ENCODE measurements at places on chromosomes 12 and 14.

DNA sequence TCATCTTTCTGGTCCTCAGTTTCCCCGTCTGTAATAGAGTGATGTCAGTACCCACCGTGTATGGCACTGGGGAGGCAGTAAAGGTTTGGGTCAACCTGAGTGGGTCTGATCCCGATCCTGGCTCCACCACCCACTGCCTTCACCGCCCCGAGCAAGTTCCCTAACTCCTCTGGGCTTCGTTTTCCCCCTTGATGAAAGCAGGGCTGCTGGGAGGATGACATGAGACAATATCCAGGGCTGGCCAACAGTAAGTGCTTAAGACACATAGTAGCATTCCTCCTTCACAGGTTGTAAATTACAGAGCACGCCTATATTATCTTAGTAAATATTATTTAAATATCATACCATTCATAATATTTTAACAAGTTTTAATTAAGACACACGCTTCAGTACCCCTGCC is 595 bp downstream of the PLEK2 start:
- no peak for DNase-seq

GRCh38 chr12:5492562-5492961 is 60.7 kb downstream of the NTF3 start:
- no peak for DNase-seq

GRCh38 chr12:12449533-12450025 is 92.7 kb downstream of the BORCS5 start:
- DNase-seq = no peak

DNA sequence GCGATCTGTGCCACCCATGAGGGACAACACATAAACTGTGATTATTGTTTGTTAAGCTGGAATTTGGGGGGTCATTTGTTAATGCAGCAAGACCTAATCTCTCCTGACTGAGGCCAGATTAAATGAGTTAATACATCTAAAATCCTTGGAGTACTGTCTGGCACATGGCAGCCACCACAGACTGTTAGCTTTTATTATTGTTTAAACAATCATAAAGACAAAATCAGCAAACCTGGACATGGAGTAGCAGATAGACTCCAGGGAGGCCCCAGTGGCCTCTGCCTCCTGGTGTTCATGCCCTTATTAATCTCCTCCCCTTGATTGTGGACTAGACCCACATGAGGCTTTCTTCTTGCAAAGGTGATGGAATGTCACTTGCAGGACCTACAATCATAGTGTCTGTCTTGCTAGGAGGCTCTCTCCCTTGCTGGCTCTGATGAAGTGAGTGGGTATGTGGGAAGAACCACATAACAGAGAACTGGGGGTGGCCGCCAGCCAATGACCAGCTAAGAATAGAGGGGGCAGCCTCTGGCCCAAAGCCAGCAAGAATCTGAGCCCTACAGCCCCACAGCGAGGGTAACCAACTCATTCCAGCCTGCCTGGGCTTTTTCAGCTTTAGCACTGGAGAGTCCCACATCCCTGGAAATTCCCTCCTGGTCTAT is 142.0 kb downstream of the SCARB1 start:
- DNase-seq = no peak

GRCh38 chr14:68172216-68172615 is 352.6 kb downstream of the RAD51B start:
- no peak for DNase-seq

GRCh38 chr12:124527861-124528561 is 39.4 kb downstream of the NCOR2 start:
- peak; percentile 53 for DNase-seq

DNA sequence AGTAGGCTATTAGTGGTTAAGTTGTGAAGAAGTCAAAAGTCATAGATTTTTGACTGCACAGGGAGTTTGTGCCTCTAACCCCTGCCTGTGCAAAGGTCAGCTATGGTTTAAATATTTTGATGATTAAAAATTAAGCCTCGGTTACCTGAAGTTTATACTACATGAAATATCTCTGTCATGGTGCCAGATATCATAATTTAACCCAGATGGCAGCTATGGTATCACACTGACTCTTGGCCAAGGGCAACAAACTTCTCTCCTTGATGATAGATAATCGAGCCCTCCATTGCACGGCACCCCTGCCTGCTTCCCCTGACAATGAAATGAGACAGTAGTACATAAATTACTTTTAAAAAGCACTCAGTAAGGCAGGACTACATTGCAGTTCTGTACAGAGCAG is 80.8 kb downstream of the SLC35F4 start:
- DNase-seq = no peak

GRCh38 chr12:5944053-5944452 is 1.0 kb downstream of the ANO2 start:
- no peak for DNase-seq

DNA sequence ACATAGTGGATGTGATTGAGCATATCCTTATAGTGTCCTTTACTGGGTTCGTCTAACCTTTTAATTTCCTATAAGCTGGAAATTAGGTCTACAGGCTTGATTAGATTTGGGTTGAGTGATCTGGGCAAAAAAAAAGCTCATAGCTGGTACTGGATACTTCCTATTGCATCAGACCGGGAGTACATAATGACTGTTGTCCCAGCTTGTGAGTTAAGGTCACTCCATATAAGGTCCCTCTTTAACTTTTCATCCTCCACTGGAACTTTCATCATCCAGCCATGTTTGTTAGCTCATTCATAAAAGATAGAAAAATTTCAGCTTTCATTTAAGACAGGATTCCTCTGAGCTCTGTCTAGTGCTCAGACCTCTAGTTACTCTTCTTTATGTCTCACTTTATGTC is 80.8 kb downstream of the C14orf132 start:
- no peak for DNase-seq

GRCh38 chr14:43161477-43161876 is 1345.6 kb downstream of the FSCB start:
- DNase-seq = no peak

GRCh38 chr12:89234324-89235114 is 117.8 kb downstream of the DUSP6 start:
- peak; percentile 52 for DNase-seq

GRCh38 chr14:99270458-99271220 is 1.4 kb downstream of the BCL11B start:
- no peak for DNase-seq

- no peak for DNase-seq
Measured at GRCh38 chr12:51869931-51870330, 18.0 kb upstream of the ANKRD33 start.

DNA sequence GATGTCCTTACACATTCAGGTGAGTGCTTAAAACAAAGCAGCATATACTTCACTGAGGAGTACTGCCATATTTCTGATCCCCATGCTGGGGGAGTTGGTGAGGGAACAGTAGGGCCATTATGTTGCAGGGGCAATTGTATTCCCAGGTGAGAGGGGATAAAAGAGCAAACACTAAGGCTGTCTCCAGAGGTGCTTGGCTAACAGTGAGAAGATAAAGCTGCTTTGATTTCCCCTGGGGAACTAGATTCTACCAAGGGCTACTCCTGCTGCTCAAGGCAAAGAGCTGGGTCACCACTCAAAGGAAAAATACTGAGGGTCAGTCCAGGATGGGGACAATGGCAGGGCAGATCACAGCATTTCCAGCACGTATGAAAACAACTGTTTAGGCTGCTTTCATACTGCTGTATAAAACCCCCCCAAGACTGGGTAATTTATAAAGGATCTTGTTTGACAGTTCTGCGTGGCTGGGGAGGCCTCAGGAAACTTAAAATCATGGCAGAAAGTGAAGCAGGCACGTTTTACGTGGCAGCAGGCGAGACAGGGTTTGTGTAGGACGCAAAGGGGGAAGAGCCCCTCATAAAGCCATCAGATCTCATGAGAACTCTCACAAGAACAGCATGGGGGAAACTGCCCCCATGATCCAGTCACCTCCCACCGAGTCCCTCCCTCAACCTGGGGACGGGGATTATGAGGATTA is 47.8 kb upstream of the OR5AU1 start:
- DNase-seq = no peak

- peak; percentile 45 for DNase-seq
Measured at GRCh38 chr12:118136559-118137003, 657 bp downstream of the PEBP1 start.

DNA sequence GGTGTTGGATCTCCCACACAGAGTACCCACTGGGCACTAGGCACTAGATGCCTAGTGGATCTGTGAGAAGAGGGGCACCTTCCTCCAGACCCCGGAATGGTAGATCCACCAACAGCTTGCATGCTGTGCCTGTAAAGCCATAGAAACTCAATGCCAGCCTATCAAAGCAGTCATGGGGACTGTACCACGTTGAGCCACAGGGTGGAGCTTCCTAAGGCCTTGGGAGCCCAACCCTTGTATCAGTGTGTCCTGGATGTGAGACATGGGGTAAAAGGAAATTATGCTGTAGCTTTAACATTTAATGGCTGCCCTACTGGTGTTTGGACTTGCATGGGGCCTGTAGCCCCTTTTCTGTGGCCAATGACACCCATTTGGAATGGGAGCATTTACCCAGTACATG is 1024.9 kb downstream of the TMEM121 start:
- DNase-seq = no peak

DNA sequence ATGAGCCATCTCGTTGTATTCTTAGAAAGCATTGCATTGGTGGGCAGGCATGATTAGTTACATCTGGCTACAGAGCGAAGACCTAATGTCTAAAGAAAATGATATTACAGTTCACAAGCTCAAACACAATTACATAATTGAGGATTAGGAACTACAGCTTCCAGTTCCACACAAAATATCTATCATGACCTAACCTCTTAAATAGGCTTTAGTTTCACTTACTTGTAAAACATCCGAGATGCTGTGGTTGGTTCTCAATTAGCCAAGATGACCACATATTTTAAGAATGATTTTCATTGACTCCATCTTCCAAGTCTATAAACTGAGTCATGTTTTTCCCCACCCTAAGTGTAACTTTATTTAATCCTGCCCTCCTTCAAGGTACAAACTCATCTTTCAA is 69.5 kb downstream of the LRIG3 start:
- DNase-seq = peak; percentile 58

DNA sequence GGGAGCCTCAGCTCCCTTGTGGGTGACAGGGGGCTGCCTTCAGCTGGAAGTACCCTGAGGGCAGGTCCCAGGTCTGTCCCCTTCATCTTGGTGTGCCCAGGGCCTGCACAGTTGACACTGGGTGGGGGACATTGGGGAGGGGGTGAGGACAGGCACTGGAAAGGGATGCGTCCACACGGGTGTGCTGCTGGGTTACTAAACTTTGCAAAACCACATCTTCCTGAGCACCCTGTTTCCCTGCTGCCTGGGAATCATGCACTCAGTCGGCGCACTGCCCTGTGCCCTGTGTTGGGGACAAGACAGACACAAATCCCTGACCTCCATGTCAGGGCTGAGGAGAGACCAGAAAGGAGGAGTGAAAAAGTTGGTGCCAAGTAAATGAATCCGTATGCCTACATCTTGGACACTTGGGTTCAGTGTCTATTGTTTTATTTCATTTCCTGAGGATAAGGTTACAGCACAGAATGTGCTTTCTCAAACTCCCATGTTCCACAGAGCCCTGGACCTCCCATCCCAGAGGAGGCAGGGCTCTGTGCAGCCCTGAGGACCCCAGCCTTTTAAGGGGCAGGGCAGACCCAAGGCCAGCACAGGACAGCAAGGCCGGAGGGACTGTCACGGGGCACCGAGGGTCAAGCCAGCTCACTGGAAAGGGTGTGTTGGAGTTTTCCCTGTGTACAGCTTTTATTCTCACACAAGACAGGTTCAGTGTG is 2.9 kb upstream of the SLC25A29 start:
- no peak for DNase-seq

DNA sequence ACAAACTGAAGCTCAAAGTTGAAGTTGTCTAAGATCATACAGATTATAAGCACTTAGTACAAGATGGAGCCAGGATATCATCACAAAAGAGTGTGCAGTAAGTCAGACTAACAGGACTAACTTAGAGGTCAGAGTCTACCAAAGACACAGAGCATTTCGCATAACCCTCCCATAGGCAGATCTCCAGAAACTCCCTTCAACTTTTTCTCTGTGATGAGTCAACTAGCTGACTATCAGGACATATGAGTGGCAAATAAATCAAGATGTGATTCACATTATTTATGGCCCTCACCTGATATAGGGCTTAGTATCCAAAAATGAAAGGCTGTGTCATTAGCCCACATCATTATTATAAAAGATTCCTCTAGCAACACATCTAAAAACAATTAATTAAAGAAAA is 484.6 kb downstream of the GALC start:
- DNase-seq = no peak

DNA sequence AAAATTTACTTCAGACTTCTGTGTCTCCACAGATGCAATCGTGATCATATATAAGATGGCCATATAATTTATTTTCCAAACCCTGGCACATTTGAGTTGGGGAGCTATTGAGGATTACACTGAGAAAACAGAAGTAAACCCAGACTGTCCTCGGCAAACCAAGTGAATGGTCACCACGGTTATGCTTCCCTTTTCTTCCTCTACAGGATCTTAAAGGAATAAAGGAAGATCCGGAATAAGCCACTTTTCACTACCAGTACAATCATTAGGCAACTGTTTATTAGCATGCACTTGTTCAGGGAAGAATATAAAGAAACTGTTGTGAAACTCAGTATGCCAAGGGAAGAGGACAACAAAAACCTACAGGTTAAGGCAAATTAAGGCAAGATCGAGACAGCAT is 27.6 kb downstream of the SBNO1 start:
- no peak for DNase-seq

- DNase-seq = no peak
Measured at GRCh38 chr12:100481021-100481420, 7.4 kb downstream of the NR1H4 start.

DNA sequence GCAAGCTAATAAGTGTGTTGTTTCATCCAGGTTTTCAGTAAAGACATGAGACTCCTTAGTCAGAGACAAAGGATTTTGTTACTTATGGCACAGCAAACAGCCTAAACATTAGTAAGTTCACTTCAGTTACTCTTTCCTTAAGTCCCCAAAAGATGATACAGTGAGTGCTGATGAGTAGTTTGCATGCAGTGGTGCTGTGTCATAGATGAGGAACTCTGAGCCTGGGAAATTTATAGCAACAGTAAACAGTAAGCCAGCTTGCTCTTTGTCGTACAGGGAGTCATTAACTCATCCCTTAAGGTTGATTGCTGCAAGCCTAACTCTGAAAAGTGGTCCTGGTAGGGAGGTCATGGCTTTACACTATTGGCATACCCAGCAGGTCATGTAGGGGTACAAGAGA is 208.6 kb upstream of the OR4E1 start:
- DNase-seq = no peak

DNA sequence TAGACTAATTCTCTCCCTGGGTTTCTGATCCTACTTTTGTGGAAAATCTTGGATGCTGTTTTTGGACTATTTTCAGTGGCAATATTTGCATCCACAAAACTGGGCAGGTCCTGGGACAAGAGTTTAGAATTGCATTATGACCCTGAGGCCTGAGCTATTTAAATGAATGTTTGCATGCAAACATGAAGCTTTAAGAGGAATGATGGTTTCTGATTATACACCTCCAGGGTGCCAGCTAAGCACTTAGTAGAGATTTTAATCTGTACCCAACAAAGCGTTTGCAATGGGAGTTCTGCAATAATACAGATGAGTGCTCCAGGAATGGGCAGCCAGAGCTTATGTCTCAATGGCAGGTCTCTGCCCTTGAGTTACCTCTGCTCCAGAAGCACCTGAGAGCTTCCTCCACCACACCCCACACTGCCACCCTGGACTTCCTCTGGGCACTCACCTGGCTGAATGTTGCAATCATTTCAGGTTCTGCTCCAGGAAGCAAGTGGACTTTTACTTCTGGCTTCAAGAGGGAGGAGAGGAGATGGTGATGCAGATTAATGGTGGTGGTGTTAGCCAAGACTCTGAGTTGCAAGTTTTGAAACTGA is 6.0 kb upstream of the SPTLC2 start:
- DNase-seq = no peak
